ENCODE measurements at places on chromosomes 7 and 10.

DNA sequence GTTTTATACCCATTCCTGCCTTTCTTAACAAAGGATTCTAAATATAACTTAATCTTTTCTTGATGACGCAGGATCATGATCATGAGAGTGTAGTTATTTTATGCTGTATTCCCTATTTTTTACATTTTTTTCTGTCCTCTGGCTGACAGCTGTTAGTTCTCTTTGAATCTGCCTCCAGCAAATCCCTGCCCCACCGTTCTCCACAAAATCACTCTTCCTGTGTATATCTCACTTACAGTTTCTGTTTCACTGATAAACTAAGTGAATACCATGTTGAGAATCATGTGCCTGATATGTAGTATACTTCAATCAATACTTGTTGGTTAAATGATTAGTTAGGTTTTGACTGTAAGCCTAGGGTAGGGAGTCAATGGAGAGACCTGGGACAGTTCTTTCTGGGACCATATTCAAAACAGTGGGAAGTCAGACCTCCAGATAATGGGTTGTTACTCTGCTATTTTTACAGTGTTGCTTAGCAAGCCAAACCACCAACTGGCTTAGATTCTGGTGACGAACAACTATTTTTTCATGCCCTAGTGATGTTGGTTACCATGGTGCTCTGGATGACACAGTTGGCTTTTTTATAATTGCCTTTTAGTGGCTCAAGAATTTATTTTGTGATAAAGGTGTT is 12.8 kb downstream of the CNNM1 start:
- no peak for DNase-seq

- no peak for DNase-seq
Measured at GRCh38 chr10:14836208-14836607, 1.6 kb downstream of the CDNF start.

- peak; percentile 18 for DNase-seq
Measured at GRCh38 chr10:69202332-69202731, 17.8 kb upstream of the HKDC1 start.

- no peak for DNase-seq
Measured at GRCh38 chr7:134726581-134726980, 52.9 kb upstream of the CALD1 start.

- DNase-seq: no peak
Measured at GRCh38 chr7:44512736-44513135, 22.3 kb upstream of the NUDCD3 start.

GRCh38 chr7:116829041-116829440 is 33.3 kb upstream of the CAPZA2 start:
- no peak for DNase-seq

DNA sequence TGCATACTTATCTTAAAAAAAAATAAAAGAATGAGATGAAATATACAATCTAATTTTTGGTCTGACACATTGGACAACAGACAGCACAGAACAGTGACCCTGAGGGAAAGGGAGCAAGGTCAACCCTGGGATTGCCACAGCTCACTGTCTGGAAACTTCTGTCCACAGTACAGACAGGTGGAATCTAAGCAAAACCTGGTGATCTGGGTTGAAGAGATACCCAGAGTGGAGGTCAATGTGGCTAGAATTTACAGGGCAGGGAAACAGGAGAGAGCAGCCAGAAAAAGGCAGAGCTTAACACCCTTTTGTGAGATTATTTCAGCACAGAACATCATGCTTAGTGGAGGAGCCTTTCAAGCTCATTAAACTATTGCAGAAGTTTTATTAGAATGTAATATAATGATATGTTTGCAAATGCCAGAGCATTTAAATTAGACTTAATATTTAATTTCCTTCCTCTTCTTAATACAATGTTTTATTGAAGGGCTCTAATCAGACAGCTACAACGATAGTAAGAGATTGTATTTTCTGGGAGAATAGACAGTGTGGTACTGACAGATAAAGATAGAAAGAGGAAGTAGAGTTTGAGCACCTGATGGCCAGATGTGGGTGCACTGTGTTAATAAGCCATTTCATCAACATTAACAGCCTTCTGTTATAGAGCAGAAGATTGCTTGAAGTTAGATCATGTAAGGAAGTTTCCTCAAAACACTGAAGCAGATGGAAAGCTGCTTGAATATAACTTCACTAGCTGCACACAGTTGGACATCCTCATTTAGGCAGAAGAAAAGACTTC is 309.4 kb downstream of the HGF start:
- no peak for DNase-seq

DNA sequence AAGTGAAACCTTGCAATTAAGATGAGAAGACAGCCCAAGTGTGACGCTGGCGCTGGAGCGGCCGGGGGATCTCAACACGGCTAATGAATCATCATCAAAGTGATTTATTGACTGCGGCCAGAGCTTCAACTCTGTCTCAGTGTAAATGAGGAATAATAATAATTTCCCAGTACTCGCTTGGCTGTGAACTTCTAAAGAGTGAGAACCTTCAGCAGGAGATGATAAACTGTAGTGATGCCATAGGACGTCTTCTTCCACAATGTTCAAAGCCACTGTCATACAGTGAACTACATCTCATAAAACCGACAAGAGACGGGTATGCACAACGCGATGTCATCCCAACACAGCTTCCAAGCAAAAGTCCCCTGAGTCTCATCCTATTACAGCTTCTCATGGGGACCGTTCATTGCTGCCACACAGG is 123.6 kb upstream of the NOBOX start:
- no peak for DNase-seq

GRCh38 chr7:124779194-124779593 is 13.6 kb upstream of the GPR37 start:
- DNase-seq: no peak

DNA sequence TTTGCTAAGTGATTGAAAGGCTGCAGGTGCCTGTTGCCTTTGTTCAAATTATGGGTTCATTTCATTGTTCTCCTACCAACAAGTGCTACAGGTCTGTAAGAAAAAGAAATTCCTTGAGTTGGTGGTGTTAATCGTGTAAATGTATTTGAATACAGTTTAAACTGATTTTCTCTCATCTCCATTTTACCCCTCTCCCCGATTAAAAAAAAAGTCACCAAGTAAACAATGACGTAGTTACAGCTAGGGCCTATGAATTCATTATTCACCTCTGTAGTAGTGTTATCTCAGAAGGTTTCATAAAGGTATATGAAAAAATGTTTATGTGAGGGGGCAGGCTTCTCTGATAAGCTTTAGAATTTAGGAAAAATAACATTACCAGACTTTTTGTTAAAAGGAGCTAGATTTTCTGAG is 1.1 kb downstream of the REEP3 start:
- no peak for DNase-seq

- DNase-seq: no peak
Measured at GRCh38 chr10:58050575-58050974, 217.1 kb downstream of the IPMK start.

- DNase-seq: no peak
Measured at GRCh38 chr7:128162666-128163065, 78.4 kb upstream of the LEP start.

DNA sequence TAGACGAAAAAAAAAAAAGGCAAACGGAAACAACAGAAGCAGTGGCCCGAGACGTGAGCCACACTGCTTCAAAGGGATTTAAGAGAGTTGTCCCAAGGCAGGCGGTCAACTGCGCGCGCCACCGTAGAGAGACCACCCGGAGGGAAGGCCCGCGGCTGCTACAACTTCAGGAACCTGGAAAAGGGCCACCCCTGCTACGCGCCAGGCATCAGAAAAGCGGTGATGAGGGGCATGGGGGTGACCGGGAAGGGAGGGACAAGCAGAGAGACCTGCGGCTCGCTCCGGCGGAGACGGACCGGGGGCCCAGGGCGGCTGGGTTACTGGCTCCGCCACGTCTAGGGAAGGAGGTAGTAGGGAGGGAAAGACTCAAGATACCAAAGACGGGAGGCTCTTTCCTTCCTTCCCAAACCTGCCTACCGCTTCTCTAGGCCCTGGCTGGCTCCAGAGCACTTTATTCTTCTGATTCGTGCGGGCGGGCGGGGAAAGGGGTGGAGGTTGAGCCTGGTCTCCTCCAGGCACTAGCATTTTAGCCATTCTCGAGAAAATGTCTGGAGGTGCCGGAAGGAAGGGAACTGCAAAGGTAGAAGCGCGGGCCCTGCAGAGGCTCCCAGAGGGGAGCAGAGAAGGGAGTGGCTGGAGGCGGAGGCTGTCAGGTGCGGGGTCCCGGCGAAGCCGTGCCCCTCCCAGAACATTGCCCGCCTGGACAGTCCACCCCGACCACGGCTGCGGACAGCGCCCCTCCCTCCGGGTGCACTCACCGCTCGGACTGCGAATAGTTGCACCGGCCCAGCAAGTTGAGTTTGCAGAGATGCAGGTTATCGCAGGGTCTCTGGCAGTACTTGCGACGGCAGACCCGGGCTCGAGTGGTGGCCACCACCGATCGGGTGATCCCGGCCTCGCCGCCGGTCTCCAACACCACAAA is 993 bp downstream of the ZC3HAV1 start:
- DNase-seq: no peak

DNA sequence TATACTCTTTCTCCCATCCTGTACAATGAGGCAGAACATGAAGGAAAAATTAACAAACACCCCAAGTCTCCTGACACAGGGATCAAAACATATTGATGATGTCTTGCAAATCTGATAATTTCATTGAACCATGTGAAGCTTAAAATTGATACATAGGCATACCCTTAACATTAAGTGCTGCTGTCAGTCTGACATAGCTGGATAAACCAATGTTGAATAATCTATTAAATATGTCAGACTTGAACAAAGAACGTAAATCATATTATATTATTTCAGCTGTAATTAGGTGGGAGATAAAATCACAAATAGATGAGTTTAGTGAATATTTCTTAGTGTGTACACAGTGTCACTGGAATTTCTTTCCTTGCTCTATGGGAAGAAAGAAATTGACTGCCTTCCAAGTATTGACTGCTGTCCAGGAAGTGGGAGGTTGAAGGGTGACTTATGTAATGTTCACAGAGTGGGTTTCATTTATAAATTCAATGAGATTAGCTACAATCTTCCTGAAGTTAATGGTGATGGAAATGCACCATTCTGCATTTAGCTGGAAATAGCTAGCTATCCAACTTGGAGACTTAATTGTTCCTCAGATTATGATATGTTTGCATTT is 170.8 kb downstream of the AUTS2 start:
- no peak for DNase-seq

DNA sequence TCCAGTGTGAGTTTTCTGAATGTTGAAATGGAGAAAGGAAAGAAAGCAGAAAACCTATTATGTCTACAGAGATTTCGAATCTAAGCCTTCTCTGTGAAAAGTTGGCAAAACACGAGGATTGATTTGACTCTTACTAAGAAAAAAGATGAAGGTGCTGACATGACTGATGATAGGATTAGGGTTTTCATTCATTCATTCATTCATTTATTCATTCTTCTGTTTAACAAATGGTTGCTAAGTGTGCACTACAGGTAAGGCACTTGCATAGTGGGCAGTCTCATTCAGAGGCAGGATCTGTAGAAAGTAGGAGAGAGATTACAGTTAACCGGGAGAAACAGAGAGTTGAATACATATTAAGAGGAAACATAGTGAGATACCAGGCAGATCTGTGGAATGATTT is 137.1 kb downstream of the ZNF365 start:
- DNase-seq: no peak

GRCh38 chr10:20181434-20181833 is 365.2 kb downstream of the PLXDC2 start:
- no peak for DNase-seq
